ENCODE measurements at places on chromosomes 5 and 9.

GRCh38 chr5:6455571-6456200 is 7.0 kb downstream of the UBE2QL1 start:
- no peak for DNase-seq

GRCh38 chr5:37696190-37697021 is 143.4 kb downstream of the GDNF start:
- no peak for DNase-seq

GRCh38 chr9:68802525-68803015 is 97.5 kb downstream of the PIP5K1B start:
- no peak for DNase-seq

DNA sequence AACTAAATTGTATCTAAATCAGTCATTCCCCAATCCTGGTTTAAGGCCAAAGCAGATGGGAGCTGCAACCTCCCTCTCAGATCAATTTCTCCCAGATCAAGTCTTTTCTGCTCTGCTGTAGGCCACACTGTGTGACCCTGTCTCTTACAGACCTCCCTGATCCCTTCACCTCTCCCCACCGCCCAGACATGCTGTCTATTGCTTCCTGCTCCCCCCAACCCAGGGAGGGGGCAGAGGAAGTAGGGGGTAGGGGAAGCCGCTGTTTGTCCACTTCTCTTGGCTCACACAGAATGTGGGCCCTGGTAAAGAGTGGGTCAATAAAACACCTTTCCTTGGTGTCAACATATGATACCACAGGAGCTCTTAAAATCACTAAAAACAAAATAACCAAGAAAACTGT is 226.3 kb downstream of the ENC1 start:
- no peak for DNase-seq

DNA sequence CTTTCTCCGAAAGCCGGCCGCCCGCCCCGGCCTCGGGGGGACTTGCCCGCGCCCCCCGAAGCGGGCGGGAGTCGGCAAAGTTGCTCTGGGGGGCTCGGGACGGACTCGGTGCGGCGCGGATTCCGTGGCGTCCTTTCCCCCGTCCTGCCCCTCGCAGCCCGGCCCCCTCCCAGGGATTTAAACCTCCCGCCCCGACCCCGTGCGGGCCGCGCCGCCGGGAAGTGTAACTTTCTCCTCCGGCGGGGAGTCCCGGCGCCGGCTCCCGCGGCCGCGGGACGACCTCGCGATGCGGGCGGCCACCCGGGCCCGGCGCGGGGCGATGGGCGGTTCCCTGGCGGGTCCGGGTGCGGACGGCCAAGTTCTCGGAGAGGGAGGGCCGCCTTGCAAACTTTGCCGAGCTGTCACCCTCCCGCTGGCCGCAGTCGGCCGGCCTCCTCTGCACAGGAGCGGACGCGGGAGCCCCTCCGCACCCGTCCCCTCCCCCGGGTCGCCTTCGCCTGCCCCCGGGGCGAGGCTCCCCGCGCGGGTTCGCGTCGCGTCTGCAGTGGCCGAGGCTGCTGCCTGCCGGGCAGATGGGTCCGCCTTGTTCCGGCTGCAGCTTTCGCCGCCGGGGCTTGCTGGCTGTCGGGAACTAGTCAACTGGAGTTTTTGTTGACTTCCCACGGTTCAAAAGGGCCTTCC is 732 bp downstream of the PBX3 start:
- DNase-seq, result no peak

GRCh38 chr9:104118916-104119315 is 24.8 kb downstream of the SMC2 start:
- no peak for DNase-seq

DNA sequence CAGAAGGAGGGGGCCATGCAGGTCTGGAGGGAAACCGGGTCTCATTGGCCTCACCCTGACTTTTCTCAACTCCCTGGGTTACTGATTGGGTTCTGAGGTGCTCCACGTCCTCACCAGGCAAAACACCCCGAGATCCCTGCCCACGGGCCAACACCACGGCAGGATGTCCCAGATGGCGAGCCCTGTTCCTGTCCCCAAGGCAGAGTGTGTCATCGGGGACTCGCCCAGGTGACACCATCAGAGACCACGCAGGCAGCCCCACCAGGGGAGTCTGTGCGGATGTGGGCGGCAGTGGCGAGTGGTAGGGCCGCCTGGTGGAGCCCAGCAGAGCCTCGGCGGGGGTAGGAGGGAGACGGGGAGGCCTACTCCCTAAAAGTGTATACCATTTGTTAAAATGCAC is 59.0 kb upstream of the UBAC1 start:
- DNase-seq, result no peak

DNA sequence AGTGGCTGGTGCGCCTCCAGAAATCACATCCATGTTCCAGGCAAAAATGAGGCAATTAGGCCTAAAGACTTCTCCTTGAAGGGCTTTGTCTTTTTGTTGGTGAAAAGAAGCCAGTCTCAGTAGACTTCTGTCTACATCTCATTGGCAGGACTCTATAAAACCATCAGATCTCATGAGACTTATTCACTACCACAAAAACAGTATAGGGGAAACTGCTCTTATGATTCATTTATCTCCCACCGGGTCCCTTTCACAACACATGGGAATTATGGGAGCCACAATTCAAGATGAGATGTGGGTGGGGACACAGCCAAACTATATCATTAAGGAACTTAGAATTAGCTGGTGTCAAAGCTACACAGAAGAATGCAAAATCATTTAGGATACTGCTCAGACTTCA is 77.7 kb upstream of the SNX2 start:
- DNase-seq, result no peak

GRCh38 chr9:111986035-111986556 is 89.5 kb downstream of the UGCG start:
- DNase-seq, result no peak

DNA sequence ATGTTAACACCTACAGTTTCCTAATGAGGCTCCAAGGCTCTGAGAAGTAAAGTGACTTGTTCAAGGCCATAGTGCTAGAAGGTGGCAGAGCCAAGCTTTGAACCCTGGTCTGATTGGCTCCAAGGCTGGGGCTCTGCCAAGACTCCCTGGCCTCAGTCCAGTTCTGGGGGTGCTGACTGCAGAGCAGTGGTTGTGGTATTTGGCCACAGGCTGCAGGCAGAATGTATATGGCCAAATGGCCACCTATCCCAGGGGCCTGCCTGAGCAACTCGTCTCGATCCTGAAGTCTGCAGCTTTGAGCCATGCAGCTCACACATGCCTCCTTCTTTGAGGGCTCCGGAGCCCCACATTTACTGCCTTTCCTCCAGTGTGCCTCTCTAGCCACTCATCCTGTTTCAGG is 9.7 kb upstream of the NEK6 start:
- DNase-seq, result no peak

DNA sequence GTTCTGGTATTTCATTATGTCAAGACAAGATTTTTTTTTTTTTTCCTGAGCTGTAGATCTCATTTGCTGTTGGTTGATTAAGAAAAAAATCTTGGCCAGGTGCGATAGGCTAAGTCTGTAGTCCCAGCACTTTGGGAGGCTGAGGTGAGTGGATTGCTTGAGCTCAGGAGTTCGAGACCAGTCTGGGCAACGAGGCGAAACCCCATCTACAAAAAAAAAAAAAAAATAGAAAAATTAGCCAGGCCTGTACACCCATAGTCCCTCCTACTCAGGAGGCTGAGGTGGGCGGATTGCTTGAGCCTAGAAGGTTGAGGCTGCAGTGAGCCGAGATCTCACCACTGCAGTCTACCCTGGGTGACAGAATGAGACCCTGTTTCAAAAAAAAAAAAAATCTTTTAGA is 12.2 kb downstream of the CDC42SE2 start:
- DNase-seq, result no peak

DNA sequence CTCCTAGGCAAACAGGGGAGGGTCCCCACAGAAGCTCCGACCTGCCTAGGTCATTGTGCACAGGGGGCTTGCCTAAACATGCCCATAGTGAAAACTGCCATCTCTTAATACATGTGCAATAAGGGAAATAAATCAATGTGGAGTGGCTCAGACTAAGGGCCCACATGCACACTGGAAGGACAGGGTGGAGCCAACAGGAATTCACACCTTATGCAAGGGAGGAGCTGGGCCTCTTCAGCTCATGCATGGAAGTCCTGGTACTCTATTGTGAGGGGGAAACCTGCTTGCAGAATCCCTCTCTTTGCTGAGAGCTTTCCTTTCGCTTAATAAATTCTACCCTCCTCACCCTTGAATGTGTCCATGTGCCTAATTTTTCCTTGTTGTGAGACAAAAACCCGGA is 815.8 kb downstream of the EFNA5 start:
- no peak for DNase-seq

DNA sequence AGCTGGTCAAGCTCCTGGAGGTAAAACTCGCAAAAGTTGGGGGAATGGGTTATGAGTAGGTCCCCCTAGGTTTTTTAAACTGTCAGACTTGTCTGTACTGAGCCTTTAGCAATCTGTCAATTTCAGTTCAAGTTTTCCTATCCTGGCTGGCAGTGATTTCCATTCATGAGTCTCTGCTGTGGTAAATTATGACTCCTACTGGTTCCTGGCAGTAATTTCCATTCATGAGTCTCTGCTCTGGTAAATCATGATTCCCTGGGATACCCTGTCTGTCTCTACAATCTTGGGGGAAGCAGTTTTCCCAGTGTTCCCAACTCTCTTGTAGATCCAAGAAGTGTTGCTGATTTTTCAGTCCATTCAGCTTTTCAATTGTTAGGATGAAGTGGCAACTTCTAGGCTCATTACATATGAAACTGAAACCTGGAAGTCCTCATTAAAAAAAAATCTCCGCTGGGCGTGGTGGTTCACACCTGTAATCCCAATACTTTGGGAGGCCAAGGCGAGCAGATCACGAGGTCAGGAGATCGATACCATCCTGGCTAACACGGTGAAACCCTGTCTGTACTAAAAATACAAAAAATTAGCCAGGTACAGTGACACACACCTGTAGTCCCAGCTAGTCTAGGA is 91.3 kb upstream of the GPBP1 start:
- DNase-seq, result no peak

GRCh38 chr5:111124793-111125192 is 32.6 kb downstream of the WDR36 start:
- no peak for DNase-seq

GRCh38 chr5:168553377-168554130 is 24.4 kb downstream of the FBLL1 start:
- DNase-seq, result no peak

- DNase-seq, result no peak
Measured at GRCh38 chr5:78345485-78345884, 14.9 kb upstream of the SCAMP1 start.

DNA sequence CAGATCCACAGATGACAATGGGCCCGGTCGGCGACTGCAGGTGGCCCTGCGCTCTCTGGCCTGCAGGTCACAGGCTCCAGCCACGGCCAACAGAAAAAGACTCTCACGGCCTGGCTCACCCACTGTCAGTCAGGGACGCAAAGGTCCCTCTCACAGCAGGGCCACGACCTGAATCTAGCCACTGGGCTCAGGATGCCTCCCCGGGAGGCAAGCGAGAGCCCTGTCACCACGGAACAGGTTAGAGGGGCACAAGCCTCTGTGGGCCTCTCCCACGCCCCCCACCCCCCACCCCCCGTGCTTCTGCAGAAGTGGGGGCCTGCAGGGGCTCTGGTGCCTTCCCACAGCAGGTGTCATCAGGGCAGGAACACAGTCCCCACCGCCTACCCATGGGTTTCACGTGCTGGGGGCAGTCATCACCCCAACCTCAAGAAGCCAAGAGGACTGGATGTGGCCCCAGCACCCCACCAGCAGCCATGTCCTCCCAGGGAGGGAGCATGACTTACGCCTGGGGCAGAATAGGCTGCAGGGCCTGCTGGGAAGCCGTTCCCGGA is 17.3 kb upstream of the EGFL7 start:
- DNase-seq, result no peak

DNA sequence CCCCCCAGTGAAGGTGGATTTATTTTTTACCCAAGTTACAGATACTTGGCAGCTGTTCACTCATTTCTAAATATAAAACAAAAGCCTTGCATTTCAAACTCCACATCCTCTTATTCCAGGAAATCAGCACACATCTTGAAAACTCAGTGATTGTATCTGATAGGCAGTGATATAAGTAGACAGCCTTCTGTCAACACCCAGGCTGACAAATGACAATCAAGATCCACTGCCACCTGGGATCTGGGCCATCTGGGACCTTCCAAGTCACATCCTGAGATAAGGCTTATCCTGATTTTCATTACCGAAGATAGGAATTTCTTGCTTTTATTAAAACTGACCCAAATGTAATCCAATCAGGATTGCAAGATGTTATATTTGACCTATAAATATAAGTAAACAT is 201.3 kb upstream of the PUM3 start:
- no peak for DNase-seq

DNA sequence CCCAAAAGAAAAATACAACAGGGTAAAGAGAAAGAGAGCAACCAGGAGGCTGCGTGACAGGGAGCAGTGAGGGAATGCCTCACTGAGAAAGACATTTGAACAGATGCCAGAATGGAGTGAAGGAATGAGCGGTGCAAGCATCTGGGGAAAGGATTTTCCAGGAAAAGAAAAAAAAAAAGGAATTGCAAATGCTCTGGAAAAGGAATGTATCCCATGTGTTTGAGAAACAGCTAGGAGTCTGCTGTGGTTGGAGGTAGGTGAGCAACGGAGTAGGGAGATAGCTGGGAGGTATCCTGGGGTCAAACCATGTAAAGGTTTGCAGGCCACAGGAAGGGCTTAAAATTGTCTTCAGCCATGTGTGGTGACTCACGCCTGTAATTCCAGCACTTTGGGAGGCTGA is 23.6 kb upstream of the CEMIP2 start:
- DNase-seq, result no peak

DNA sequence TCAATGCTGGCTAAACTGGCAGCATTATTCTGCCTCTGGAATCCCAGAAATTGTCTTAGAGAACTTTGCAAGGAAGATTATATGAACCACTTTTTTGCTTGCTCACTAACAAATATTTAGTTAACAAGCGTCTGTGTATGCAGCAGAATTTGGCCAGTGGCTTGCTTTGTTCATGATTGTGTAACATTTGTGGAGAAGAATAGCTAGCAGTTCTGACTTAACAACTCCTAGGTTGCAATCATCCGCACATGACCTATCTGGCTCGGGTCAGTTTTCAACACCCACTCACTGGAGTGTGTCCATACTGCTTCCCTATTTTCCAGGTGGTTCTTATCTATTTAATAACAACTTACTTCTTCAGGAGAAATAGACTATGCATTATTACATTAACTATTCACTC is 98.5 kb downstream of the SNX18 start:
- DNase-seq, result no peak

DNA sequence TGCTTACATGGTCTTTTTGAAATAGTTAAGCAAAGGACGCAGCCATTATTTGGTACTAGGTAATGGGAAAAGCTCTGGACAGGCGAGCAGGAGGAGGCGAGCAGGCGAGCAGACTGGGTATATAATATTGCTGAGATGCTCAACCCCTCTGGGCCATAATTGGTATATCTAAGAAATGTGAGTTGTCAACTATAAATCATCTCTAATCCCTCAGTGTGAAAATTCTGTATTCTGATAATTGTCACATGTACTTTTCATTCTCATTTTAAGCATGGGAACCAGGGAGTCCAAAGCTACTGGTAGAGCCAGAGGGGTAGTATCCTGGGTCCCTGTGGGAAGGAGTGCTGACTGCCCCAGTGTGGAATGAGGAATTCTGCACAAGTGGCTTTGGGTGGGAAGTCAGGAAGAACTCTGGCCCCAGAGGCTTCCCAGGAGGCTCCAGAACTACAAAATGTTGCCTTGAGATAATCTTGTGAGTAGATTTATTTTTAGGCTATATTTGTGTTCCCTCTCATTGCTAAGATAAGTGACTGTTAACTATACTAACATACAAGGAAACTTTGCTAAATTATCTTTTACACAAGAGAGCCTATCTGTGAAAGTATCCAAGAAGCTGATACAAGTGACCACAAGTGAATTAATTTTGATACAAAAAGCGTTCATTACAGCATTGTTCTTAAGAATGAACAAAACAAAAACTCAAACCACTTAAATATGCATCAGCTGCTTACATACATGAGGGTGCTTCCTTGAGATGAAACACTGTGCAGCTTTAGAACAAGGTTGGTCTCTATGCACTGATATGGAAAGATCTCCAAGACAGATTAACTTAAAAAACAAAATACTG is 70.5 kb upstream of the TNFAIP8 start:
- no peak for DNase-seq

All from T follicular helper cell (primary cell).